T-helper 17 cell (primary cell): ENCODE measurements at places on chromosomes 5 and 9.

DNA sequence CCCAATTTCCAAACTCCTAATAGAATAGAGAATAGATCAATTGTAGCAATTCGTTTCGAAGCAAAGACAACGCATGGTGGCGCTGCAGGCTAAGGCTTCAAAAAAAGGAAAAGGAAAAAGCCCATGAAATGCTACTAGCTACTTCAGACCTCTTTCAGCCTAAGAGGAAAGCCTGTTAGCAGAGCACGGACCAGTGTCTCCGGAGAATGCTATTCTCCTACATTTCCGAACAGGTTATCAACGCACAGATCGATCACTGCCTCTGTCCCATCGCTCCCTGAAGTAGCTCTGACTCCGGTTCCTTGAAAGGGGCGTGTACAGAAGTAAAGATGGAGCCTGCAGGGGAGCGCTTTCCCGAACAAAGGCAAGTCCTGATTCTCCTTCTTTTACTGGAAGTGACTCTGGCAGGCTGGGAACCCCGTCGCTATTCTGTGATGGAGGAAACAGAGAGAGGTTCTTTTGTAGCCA is at the start of gene PCDHB15:
Gene PCDHB15 (plus strand): TSS at position 146 of the 468 bp plus-strand sequence. CDS start 184 bp downstream, at position 330.
- no peak for DNase-seq

- no peak for DNase-seq
Measured at GRCh38 chr9:79489261-79490000, 82.3 kb upstream of the TLE4 start.

DNA sequence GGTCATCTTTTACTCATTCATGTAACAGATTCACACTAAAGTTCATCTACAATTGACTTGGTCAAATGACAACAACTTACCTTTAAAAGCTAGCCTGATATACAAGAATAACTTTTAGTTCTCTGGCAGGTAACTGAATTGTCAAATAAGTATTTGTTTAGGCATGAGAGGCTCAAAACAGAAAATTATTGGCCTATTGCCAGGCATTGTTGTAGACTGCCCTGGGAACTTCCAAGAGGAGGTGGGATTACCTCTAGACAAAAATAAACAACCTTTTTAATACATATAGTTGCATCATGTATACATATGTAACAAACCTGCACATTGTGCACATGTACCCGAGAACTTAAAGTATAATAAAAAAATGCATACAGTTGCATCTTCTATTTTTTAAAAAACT is 18.2 kb upstream of the SLCO4C1 start:
- DNase-seq = no peak

DNA sequence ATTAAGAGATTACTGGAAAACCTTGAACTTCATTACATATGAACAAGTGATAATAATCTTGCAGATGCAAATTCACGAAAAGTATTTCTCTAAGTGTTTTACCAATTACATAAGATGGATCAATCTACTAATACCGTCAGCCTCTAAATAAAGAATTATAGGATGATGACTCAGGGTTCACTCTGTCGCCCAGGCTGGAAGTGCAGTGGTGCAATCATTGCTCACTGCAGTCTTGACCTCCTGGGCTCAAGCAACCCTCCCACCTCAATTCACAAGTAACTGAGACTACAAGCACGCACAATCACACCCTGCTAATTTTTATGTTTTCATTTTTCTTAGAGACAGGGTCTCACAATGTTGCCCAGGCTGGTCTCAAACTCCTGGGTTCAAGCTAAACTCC is 56.1 kb downstream of the CHD1 start:
- no peak for DNase-seq

GRCh38 chr5:58117542-58117941 is 342.3 kb downstream of the PLK2 start:
- no peak for DNase-seq

DNA sequence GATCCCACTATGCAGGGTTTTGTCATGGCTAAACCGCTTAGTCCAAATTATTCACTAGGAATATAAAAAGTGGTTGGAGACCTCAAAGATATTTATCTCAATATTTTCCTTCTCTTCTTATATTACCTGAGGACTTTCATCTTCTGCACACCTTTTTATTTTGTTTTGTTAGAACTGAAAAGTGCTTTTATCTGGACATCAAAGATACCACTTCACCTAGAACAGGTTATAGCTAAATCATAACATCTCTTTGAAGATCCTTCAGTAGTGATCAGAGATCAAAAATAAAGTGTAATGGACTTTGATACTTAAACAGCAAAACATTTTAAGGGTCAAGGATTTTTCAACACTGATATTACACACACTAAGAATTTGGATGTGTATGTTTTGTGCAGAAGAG is 160.2 kb downstream of the MCTP1 start:
- DNase-seq = no peak

DNA sequence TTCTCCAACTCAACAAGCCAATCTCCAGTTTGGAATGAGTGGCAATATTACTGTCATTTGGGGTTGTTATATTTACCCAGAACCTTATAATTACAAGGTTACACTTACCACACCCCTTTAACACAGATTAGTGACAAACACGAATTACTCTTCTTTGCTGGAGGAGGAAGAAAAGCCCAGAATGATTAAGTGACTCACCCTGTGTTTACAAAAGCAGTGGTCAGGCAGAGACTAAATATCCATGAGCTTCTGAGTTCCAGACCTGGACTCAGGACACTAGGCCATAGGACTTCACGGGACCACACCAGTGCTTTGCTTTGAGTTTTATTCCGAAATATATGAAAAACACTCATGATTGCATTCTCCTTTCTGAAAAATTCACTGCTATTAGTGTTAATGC is 370.8 kb downstream of the TLE1 start:
- DNase-seq = no peak

DNA sequence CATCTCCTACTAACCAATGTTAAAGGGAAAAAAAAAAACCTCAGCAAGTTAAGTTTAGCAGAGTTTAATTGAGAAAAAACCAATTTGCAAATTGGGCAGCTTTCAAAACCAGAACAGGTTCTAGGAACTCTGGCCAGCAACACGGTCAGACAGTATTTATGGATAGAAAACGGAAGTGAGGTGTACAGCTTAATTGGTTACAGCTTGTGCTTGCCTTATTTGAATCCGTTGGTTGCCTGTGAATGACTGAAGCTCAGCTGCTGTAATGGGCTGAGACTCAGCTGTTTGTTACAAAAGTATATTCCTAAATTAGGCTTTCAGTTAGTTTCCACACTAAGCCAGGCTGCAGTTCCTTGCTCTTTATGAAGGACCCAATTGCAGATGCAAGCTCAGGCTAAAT is 217.0 kb downstream of the SREK1 start:
- DNase-seq = no peak

DNA sequence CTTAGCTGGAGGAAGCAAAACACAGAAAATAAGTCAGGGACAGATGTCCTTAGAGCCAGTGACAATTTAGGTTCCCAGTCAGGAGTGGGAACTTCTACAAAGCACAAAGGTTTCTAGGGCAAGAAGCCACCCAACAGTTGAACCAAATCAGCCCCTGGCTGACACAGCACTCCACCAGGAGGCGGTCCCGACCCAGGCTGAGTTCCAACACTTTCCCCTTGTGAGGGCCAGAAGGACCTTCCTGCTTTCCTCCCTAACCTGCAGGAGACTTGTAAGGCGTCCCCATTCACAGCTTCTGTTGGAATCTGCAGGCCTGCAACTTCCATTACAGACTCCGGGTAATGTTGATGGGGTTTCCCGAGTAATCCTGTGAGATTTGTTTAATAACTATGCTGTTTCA is 416.4 kb upstream of the IRX1 start:
- no peak for DNase-seq

- DNase-seq = no peak
Measured at GRCh38 chr5:100691548-100691947, 156.4 kb downstream of the FAM174A start.

GRCh38 chr9:86389628-86390027 is 35.4 kb upstream of the TUT7 start:
- DNase-seq = no peak

DNA sequence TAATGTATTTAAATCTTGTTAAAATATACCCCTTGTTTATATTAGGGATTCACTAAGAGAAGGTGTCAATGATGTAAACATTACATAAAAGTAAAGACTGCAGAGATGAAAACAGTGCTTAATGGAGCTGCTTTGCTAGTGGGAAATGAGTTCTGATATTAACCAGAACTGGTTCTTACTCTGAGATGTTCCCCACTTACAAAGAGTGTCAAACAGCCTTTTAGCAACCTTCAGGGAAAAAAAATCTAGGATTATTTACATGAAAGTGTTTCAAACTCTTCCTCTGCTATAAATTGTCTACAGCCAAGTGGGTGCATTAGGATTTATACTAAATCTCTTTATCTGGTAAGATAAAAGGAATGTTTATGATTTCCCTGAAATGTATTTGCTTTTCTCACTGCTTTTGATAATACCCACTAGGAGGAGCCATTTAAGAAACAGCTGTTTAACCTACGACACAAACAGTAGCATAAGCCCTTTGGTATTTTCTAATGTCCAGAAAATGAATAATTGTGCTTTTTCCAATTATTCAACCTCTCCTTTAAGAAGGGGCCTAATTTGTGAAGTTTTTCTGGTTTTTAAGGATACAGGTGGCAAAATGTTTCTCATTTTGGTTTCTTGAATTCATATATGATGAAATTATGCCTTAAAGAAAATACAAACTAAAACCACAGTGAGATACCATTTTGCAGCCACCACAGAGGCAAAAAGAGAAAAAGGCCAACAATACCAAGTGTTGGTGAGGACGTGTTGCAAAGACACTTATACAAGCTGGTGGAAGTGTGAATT is 186.3 kb downstream of the TLE4 start:
- no peak for DNase-seq

DNA sequence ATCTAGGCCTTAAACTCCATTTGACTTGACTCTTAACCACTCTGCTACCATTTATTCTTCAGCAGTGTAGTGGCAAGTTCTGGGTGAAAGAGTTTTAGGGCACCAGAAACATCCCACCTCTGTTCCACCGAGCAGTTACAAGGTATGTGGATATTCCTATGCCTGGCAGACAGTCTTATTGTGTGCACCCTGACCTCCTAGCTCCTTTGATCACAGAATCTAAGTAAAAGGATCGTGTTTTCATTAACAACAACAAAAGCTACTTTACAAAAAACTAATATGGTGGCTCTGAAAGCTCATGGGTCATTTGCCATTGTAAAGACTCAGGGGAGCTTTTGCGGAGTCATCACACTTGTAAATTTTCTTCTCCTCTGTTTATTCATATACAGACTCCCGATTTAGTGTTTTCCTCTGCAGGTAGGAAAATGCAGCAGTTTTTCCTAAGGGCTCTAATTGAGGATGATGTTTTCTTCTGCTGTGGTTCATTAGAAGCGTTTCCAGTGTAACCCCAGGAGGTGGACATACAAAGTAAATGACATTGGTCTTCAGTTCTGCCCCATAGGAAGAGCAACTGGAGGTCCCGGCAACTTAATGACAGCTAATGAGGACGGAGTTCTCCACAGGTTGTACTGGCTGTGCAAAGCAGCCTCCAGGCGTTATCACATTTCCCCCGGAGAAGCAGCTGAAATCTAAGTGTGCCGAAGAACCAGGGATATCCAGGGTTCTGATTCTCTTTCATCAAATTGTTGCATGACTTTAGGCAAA is 78.2 kb downstream of the ATP10B start:
- DNase-seq = no peak

- no peak for DNase-seq
Measured at GRCh38 chr9:99808454-99808853, 13.2 kb upstream of the NR4A3 start.

DNA sequence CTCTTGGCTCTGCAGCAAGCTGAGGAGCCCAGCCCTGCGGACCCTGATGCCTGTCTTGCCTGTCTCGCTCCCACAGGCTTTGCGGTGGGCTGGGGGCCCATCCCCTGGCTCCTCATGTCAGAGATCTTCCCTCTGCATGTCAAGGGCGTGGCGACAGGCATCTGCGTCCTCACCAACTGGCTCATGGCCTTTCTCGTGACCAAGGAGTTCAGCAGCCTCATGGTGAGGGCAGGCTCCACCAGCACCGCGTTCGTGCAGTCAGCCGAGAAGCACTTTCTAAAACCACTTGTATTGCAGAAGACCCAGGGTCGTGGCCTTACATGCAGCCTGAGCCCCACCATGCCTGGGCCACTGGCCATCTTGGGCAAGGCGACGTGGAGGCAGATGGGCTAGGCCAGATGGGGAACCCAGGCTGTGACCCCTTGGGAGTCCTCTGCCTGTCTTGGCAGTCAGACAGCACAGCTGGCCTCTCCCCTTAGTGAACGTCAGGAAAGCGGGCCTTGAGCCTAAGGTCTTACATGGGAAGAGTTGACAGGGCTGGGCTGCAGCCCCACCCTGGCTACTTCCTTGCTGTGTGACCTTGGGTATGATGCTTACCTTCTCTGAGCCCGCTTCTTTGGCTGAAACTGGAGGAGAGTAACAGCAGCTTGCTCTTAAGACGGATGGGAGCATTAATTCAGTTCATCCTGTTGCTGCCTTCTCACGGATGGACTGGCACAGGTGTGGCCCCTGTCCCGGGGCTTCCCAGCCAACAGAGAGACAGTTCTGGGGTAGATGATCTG is 8.6 kb downstream of the SLC2A8 start:
- no peak for DNase-seq
